ENCODE measurements at places on chromosomes 4 and X.
A peak's percentile ranks its signal among the peaks of the same experiment; 100 is the strongest.

- DNase-seq, result no peak
Observed at GRCh38 chr4:73344106-73344505, 60.0 kb upstream of the ALB start.

GRCh38 chrX:20418379-20419150, 151.9 kb upstream of the RPS6KA3 start:
- no peak for DNase-seq

- DNase-seq, result no peak
Observed at GRCh38 chr4:69617083-69617694, 22.3 kb downstream of the UGT2A2 start.

DNA sequence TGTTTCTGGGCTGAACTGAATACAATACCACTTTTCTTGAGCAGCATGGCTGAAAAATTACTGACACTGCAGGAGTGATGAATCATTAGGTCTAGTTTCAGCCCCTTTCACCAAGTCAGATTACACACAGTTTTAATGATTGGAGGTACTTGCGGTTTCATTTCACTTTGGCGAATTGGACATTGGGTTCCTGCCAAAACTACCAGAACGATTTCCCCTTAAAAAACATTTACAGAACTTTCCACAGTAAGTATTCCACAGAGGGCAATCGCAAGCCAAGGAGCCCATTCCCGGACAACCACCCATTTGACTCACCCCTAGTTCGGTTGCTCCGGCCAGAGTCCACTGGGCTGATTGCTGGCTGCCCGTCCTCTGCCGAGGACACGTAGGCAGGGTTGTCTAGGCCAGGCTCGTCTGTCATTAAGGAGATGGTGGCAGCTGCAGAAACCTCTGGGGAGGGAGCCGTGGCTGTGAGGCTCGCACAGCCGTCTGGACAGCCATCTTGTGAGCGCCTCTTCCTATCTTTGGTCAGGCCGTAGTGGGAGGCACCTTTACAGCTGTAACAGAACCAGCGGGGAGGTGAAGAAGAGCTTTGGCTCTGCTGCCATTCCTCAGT, 83.5 kb downstream of the LNX1 start:
- DNase-seq, result no peak

DNA sequence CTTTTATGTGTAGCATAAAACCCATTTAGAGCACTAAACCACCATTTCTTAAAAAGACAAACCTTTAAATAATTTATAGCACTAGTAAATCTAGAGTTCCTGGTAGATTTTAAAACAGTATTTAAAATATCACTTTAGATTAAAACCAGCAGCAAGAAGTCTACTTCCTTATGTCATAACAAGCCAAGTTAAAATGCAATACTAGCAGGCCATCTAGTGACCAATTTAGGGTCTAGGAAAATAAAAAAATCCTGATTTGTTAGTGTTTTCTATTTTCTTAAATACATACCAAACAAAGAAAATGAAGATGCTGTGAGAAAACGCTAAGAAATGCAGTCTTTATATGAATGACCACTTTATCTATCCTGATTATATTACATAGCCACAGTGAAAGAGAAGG, 53.9 kb downstream of the PAPSS1 start:
- DNase-seq, result no peak

DNA sequence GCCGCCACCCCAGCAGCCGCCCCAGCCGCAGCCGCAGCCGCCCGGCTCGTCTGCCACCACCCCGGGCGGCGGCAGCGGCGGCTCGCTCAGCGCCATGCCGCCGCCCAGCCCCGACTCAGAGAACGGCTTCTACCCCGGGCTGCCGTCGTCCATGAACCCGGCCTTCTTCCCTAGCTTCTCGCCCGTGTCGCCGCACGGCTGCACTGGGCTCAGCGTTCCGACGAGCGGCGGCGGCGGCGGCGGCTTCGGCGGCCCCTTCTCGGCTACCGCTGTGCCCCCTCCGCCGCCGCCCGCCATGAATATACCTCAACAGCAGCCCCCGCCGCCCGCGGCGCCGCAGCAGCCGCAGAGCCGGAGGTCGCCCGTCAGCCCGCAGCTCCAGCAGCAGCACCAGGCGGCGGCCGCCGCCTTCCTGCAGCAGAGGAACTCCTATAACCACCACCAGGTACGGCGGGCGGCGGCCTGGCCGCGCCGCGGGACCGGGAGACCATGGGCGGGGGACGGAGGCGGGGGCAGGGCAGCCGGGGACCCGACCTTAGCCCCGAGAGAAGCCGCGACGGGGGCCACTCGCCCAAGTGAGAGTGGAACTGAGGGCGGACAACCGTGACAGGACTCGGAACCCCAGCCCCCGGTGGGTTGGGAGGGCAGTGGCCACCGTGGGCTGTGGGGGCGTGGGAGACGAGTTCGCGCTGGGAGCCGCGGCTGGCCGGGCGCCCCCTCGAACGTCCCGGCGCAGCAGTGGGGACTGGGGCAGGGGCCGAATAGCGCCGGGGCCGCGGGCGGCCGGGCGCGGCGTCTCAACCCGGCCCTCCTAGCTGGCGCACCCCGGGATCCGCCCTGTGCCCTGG, 1.8 kb downstream of the CPEB2 start:
- DNase-seq, result peak; percentile 24

GRCh38 chr4:6938647-6939271, 29.1 kb downstream of the TBC1D14 start:
- DNase-seq, result no peak

Data from stimulated activated CD8-positive, alpha-beta memory T cell treated with anti-CD3 and anti-CD28 coated beads, Interleukin-12 subunit alpha, Interleukin-12 subunit beta, amount 100 ng/mL, for 1 hour (primary cell).